Central memory CD4-positive, alpha-beta T cell (primary cell): ENCODE measurements at places on chromosomes 3 and 15.

DNA sequence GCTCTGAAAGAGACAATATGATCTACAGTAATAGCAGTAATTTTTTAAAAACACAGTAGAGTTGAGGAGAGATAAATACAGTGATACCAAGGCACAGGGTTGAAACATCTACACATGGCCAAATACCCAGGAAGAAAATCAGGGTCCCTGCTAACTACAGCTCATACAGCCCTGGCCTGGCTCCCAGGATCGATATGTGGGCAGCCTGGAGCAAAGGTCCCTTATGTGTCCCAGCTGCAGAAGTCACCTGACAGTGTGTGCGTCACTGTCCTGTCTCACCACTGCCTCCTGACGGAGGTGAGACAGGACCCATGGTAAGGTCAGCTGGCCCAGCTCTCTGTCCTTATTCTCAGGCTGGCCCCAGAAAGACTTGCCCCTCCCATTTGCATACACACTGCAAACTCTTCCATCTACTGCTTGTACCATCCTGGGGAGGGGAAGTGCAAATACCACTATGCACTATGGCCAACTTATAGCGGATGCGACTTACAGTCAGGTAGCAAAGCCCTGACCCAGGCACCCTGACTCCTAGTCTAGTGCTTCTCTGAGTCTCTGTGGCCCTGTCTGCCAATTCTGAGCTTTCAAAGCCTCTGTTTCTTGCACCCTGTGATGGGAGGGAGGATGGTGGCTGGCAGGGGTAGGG is 22.0 kb upstream of the BCL2L10 start:
- no peak for DNase-seq

DNA sequence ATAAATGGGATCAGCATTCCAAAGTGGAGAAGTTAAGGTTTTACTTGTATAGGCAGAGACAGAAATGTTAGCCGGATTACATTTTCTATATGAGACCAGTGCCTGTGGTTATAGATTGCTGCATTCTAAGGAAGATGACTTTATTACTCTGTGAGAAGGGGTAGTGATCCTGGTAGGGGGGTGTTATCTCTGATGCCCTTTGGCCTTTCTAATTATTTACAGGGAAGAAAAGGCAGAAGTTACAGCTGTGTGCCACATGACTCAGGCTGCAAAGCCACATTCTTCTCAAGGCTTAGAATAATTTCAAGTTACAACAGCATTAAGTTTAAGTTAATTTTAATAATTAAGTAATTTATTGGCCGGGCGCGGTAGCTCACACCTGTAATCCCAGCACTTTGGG is 2.2 kb upstream of the TMC3 start:
- DNase-seq = no peak

- DNase-seq = peak; percentile 70
These were observed 7.8 kb upstream of the RAD18 start for GRCh38 chr3:8970971-8971589.

GRCh38 chr3:175193815-175194518 is 334.8 kb downstream of the NAALADL2 start:
- no peak for DNase-seq

DNA sequence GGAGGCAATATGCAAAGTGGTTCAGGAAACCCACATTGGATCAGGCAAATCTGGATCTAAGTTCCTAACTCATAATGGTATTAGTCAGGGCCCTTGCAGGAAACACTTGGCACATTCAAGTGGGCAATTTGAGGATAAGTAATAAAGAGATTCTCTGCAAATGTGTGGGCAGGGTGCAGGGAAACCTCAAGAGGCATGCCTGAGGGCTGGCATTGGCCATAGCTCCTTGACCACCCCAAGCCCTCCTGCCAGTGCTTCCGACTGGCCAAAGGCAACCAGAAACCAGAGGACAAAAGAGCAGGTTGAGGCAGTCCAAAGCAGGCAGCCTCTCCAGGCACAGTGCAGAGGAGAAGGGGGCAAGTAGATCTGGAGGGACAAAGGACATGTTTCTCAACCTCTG is 130.8 kb upstream of the SNTN start:
- DNase-seq = no peak

DNA sequence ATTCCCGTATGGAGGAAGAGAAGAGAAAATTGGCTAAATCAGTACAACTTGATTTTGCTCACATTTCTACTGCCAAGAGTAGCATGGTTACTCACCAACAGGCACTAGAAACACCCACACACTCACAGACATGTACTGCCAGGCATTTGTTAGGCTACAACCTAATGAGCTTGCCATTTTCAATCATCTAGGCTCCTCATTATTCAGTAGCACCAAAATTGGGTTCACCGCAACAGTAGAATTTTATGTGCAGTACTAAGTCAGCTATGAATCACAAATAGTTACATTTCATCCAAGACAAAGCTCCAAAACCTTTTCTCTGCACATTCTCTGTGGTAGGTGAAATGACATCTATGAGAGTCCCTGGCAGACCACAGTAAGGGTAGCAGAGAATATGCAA is 15.0 kb upstream of the THUMPD3 start:
- no peak for DNase-seq

DNA sequence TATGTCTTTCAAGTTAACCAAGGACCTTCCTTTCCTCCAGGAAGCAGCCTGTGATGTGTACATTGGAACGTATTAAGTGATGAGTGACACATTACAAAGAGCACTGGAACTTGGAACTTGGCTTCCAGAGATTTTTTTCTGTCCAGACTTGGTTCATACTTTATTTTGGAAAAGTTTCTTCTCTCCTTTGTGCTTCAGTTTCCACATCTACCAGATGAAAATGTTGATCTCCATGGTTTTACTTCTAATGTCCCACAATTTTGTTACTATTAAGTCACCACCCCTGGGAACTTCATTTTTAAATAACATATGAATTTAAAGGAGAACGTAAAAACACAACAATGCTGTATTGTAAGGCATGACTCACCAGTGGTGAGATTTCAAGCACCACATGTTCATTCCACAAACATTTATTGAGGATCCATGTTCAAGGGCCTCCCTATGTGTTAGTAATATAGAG is 290.7 kb upstream of the LMCD1 start:
- no peak for DNase-seq

DNA sequence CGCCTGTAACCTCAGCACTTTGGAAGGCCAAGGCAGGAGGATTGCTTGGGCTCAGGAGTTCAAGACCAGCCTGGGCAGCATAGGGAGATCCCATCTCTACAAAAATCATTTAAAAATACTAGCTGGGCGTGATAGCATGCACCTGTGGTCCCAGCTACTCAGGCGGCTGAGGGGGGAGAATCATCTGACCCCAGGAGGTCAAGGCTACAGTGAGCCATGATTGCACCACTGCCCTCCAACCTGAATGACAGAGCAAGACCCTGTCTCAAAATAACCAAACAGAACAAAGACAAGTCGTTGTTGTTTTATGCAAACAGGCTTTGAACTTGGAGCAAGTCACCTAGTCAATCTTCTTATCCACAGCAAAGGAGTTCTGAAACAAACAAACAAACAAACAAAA is 82.0 kb upstream of the AKAP13 start:
- no peak for DNase-seq

DNA sequence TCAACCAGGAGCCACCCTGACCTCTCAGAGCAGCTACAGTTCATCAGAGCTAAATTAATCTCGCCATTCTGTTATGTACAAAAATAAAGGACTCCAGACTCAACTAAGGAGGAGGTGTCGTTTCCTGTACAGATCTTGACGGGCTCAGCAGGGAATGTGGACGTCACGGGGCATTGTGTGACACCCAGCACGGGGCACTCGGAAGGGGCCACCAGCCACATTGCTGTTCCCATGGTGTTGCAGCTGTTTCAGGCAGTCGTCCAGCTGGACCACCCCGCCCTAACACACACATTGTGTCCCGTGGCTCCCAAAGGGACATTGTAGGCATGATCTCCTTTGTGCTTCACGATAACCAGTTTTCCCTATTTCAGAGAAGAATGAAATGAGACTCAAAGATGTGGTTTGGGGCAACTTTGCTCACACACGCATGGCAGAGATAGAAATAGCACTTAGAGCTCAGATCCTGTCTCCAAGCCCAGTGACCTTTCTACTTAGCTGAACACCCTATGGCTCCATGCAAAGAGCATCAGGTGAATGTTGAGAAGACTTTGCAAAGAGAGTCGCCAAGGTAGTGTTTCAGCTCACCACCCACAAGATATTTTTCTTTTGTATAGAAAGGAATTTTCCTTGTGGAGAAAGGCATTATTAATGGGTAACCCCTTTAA is 5.5 kb downstream of the SSUH2 start:
- DNase-seq = no peak

- DNase-seq = no peak
These were observed 4.2 kb upstream of the CHRM5 start for GRCh38 chr15:33963831-33964664.

GRCh38 chr15:89091627-89092220 is 3.5 kb downstream of the ABHD2 start:
- no peak for DNase-seq

DNA sequence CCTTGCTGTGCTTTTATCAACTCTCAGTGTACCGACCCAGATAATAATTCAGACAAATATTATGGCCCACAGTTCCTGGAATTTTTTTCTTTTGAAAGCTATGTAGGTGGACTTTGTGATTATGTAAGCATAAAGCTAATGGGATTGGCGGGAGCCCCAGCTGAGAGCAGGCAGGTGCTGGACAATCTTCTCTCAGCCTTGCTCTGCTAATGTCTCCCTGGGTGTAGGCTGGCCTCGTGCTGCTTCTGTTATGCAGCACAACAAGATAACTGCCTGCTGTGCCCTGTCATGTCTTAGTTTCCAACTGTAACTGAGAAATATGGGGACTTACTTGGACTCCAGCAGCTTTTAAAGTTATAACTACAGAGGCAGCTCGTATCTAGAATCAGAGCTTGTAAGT is 415.0 kb downstream of the PDCD6IP start:
- DNase-seq = no peak

DNA sequence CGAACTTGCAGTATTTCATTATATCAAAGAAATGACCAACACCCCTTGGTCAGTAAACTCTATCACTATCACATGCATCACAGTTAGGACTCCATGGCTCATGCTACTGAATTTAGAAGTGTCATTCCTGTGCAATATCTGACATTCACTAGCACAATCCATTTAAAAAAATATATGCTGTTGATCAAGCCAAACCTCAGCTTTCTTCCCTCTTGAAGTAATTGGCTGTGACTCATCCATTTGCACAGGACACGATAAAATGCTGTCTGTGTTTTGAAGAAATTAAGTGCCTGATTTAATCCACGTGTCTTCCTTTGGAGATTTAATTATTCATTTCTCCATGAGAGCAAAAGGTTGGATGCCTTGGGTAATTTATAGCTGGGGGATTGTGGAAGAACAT is 38.9 kb downstream of the CPNE4 start:
- no peak for DNase-seq

DNA sequence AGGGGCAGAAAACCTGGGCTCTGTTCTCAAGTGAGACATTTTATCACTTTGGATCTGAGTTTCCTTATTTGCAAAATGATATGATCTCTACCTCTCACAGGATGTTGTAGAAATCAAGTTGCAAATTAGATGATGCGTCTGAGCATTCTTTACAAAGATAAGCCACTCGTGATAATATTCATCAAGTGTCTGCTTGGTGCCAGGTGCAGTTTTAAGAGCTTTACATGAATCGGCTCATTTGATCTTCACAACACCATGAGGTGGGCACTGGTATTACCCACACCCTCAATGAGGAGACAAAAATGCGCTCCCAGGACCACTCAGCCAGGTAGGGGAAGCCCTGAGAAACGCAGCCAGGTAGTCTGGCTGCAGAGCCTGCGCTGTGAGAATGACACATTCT is 59.1 kb upstream of the CA12 start:
- peak; percentile 29 for DNase-seq

DNA sequence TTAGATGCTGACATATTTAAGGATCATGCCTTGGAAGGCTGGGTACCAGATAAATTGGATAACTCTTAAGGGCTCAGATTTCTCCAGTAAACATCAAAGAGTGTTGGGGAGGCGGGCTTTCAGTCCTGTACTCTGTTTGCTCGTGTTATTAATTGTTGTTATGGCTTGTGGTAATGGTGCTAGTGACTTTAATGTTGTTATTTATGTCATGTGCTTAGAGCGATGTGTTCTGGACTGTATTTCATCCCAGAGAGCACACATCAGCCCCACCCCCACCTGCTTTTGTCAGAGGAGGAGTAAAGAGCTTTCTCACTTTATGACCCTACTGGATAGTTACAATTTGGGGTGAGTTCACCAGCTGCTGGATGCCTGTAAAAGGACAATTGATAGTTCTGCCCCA is 386.3 kb downstream of the EPHB1 start:
- DNase-seq = no peak

- DNase-seq = no peak
These were observed 399.1 kb upstream of the TBL1XR1 start for GRCh38 chr3:177596248-177596815.

DNA sequence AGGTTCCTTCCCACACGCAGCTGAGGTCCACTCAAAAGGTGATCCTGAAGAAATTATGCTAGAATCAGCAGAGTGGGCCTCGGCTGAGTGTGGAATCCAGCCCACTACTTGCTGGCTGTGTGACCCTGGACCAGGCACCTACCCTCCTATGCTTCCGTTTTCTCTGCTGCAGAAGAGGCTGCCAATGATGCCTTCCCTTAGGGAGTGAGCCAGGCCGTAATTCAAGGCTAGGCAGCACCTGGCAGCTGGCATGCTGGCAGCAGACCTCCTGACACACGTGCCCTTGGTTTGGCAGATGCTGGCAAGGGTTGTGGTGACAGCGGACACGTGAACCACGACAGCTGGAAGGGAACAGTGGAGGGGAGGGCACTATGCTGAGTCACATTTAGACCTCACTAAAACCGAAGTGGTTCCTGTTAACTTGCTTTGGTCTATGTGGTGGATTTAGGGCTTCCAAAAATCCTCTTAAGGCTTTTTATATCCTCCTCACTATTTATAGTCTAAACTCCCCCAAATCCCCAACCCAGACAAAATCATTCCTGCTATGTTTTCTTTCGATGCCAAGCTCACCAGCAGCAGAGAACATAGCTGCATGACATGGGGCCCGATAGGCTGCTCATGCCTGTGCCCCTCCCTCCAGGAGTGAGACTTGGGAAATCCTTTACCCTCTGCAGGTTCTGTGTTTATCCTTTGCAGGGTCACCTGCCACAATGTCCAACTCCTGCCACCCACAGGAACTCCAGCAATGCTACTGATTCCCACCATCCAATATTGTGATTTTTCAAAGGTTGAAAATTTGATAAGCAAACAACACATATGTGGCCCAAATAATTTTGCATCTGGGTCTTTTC is 10.6 kb upstream of the PCSK6 start:
- no peak for DNase-seq

GRCh38 chr15:52303093-52303772 is 7.6 kb upstream of the MYO5C start:
- no peak for DNase-seq

GRCh38 chr3:114640126-114640525 is 346.3 kb downstream of the TIGIT start:
- no peak for DNase-seq

- DNase-seq = no peak
These were observed 520.6 kb downstream of the MFSD1 start for GRCh38 chr3:159322322-159322939.

DNA sequence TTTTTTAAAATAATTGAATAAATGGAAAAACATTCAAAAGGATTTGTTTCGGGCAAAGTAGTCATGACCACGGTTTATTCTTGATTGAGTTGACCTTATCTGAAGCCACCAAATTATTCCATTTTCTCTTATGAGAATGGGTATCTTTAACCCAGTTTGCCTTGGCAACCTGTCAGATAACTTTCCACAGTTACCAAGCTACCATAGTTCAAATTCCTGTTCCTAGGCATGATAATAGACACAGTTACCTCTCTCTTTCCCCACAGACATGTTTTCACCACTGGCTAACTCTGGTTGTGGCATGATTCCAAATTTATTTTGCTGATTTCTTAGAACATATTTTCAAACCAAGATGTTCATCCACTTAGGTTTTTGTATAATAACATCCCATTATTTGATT is 84.9 kb downstream of the NECTIN3 start:
- no peak for DNase-seq
